Hematopoietic multipotent progenitor cell treated with erythropoietin and hydrocortisone succinate and interleukin-3 and kit ligand, for 17 days (in vitro differentiated cells): ENCODE measurements at places on chromosomes 11 and 22.

GRCh38 chr11:16985297-16985696 lies 28.9 kb downstream of the PLEKHA7 start:
- no peak for DNase-seq

DNA sequence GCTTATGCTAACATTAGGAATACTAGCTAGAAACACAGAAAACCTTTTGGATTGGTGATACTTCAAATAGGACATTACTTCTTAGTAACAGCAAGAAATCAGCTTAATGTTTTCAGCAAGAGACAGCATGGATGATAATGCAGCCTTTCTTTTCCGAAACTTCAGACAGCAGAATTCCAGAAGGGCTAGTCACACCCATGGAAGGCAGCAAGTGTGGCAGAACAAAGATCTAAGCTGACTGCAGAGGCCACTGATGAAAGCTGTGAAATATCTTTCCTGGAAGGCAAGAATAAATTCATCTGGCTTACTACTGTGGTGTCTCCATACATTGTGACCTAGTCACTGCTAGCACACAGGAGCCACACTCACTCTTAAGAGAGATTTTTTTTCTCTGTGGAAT lies 100.3 kb downstream of the CCDC83 start:
- DNase-seq: no peak

DNA sequence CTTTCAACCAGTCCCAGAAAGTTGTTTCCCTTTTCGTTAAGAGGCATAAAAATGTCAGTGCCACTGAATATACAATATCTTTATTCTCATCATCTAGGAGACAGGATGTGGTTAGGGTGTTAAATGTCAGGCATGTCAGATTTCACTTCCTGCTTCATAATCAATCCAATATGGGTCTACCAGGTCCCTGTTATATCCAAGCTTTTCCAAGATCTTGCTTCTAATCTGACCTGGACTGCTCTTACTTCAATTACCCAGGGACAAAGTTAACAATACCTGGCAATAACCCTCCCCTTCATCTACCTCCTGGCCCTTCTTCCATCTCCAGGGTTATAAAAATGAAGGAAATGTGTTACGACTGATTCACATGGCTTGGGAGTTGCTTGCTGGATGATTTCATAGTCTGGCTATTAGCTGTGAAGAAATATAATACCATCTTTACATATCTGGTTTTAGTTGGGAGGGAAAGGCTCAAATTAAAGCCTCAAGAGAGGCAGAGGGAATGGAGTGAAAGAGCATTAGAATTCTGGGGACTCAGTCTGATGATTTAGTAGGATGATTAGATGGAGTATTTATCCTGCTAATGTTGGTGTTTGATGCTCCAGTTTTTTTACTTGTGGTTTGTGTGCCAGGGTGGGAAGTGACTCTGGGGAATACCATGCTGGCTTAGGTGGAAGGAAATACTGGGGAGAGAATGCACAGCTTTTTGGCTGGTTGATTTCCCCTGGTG lies 534.3 kb downstream of the ETS1 start:
- DNase-seq: no peak

GRCh38 chr11:132941024-132941646 lies 591.2 kb downstream of the OPCML start:
- peak; percentile 5 for DNase-seq
